Uterus (tissue), 4 donors: ENCODE measurements at places on chromosomes 13 and 19. TPM values are rescaled to one million over a fixed set of nuclear protein-coding genes. Genes with fewer than 3 reads are reported as not detected.

Gene PHLDB3
- 0.59 TPM for total RNA-seq

Gene ANGPTL8
- not detected for total RNA-seq

Gene ICAM1
- total RNA-seq = 25.9 TPM

Gene CFAP97D2
- total RNA-seq = not detected

Gene ACER1
- 0.61 TPM for total RNA-seq

Gene SIAH3
- total RNA-seq = under 0.01 TPM

Gene ZNF793
- 2.4 TPM for total RNA-seq

Gene C13orf46
- 1.7 TPM for total RNA-seq

Gene RAB3A
- 0.77 TPM for total RNA-seq

Gene KLK5
- total RNA-seq = not detected

Gene CC2D1A
- total RNA-seq = 44.4 TPM

Gene ENOX1
- 18.7 TPM for total RNA-seq

Gene CRX
- total RNA-seq = not detected

Gene CABP5
- not detected for total RNA-seq

Gene ZNF653
- total RNA-seq = 0.88 TPM

Gene SLC25A41
- total RNA-seq = not detected

Gene SYNE4
- total RNA-seq = not detected

Gene ZNF155
- 14.0 TPM for total RNA-seq

Gene ZNF575
- total RNA-seq = 2.8 TPM

Gene GRIK5
- 17.8 TPM for total RNA-seq

Gene PDCD2L
- 18.2 TPM for total RNA-seq

Gene TEKTIP1
- total RNA-seq = not detected

Gene TTYH1
- total RNA-seq = not detected

Gene RNF225
- not detected for total RNA-seq

Gene TINCR
- not detected for total RNA-seq

Gene SIGLEC7
- total RNA-seq = not detected

Gene FXYD7
- total RNA-seq = not detected

Gene KCTD4
- not detected for total RNA-seq

Gene FARP1
- 71.2 TPM for total RNA-seq

Gene LILRA1
- 0.29 TPM for total RNA-seq

Gene TSKS
- total RNA-seq = not detected

Gene KLF5
- total RNA-seq = 8.5 TPM

Gene CGB1
- not detected for total RNA-seq

Gene STK24
- 65.3 TPM for total RNA-seq

Gene SELENOV
- total RNA-seq = not detected

Gene RDH8
- not detected for total RNA-seq

Gene ZNF723
- total RNA-seq = not detected

Gene ASF1B
- not detected for total RNA-seq

Gene LILRB5
- total RNA-seq = 3.7 TPM

Gene LIM2
- total RNA-seq = not detected

Gene TPGS1
- 12.6 TPM for total RNA-seq

Gene SLC15A1
- total RNA-seq = not detected

Gene GRIN3B
- total RNA-seq = not detected

Gene GPR12
- not detected for total RNA-seq

Gene ZNF837
- total RNA-seq = not detected

Gene SOX21
- total RNA-seq = not detected

Gene LILRB4
- not detected for total RNA-seq

Gene MAMSTR
- total RNA-seq = 24.2 TPM

Gene ZNF225
- 18.5 TPM for total RNA-seq

Gene PSG11
- total RNA-seq = not detected

Gene RFPL4AL1
- total RNA-seq = not detected

Gene MARCHF2
- total RNA-seq = 74.7 TPM

Gene MIA
- total RNA-seq = not detected

Gene MARK4
- 14.1 TPM for total RNA-seq

Gene NCR1
- 1.1 TPM for total RNA-seq

Gene MYADM
- total RNA-seq = 386 TPM

Gene PCCA
- total RNA-seq = 55.8 TPM

Gene ZNF737
- total RNA-seq = 16.1 TPM

Gene CCDC8
- 89.1 TPM for total RNA-seq
